HCT116 (cell line): ENCODE measurements at places on chromosomes 16 and 17. TPM values are rescaled to one million over a fixed set of nuclear protein-coding genes. Genes with fewer than 3 reads are reported as not detected.

GRCh38 chr17:77332034-77332971 is 191.5 kb downstream of the SEC14L1 start:
- no peaks in the 10 kb centered on the region for H3K27me3 ChIP-seq
- no peak for DNase-seq
- H3K4me1 ChIP-seq = peaks cover 37% of the 10 kb centered on the region
- H3K36me3 ChIP-seq = no peaks in the 10 kb centered on the region
- H3K4me3 ChIP-seq = no peak overlapping the region

GRCh38 chr17:41739661-41740352 is 5.4 kb upstream of the HAP1 start:
- H3K36me3 ChIP-seq = no peaks in the 10 kb centered on the region
- no peaks in the 10 kb centered on the region for H3K27me3 ChIP-seq
- peak overlapping the region; percentile 52 for H3K27ac ChIP-seq

DNA sequence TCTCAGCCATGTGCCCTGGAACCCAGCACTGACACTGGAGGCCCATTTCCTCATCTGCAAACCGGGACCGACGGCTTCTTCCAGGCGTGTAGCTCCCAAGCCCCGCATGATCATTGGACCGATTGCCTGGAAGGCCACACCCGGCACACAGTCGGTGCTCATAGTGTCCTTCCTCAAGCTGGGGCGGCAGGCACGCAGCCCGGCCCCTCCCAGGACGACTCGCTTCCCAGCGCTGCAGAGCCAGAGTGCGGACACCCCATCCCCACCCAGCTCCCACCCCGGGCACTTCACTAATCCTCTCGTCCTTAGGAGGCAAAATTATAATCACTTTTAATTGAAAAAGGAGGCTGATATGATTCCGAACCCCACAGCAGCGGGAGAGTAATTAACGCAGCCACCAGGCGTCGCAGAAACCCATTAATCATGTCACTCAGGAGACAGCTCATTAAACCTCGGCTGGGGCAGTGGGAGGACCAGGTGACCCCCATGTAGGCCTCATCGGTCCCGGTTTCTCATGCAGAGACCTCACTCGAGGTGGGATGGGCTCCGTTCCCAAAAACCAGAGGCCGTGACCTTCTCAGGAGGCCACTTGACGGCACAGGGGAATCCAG is 33.1 kb downstream of the ZNF469 start:
- H3K27me3 ChIP-seq = no peaks in the 10 kb centered on the region
- H3K27ac ChIP-seq = no peak overlapping the region
- no peaks in the 10 kb centered on the region for H3K4me1 ChIP-seq
- no peaks in the 10 kb centered on the region for H3K36me3 ChIP-seq
- no peak for DNase-seq
- H3K4me3 ChIP-seq = no peak overlapping the region

The ZP2 gene
- not detected for total RNA-seq

The COQ9 gene
- 62.7 TPM for total RNA-seq
